ENCODE measurements at places on chromosomes 7 and 10.
A peak's percentile ranks its signal among the peaks of the same experiment; 100 is the strongest.

- no peaks in the 10 kb centered on the region for H3K36me3 ChIP-seq
- H3K4me3 ChIP-seq: peak overlapping the region; percentile 11
- peak; percentile 68 for DNase-seq
- H3K27me3 ChIP-seq: no peaks in the 10 kb centered on the region
- H3K4me1 ChIP-seq: peaks cover 100% of the 10 kb centered on the region
These were observed 11.1 kb downstream of the FAM53B start for GRCh38 chr10:124732931-124733570.

DNA sequence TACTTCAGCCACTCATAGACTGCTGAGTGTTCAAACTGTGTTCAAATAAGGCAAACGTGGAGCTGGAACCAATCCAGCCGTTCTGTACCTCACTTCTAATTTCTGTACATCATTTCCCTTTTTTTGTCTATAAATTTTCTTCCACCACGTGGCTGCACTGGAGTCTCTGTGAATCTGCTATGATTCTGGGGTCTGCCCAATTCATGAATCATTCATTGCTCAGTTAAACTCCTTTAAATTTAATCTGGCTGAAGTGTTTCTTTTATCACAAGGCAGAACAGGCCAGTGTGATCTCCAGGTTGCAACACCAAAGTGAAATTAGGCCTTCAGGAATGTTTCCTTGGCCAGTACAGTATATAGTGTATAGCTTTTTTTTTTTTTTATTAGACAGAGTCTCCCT is 53.5 kb downstream of the DNAJC12 start:
- no peaks in the 10 kb centered on the region for H3K27me3 ChIP-seq
- H3K27ac ChIP-seq: no peak overlapping the region
- H3K4me3 ChIP-seq: no peak overlapping the region
- H3K36me3 ChIP-seq: no peaks in the 10 kb centered on the region
- no peak for DNase-seq
- peaks cover 4% of the 10 kb centered on the region for H3K4me1 ChIP-seq

DNA sequence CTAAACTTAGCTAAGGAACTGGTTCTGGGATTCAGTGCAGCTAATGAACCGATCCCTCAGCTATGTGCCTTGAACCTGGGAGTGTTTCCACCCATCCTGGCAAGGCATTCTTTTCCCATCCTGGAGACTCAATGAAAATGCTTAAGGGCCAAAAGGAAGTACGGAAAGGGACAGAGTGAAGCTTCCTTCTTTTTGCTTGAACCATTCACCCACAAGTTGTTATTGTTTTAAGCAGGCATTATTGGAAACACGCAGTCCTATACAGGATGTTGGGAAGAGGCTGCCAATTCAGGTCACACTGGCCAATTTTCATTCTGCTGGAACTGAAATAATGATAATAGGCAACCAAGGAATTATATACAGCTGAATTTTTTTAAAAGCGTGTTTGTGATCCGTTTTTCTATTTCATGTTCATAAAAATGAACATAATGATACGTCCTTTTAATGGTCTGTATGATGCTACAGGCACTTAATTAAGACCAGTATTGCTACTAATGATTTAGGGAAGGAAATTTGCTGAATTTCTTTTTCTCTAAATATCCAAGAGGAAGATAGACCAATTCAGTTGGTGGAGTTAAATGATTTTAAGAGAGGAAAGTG is 57.8 kb upstream of the FZD1 start:
- no peak overlapping the region for H3K27ac ChIP-seq
- no peak for DNase-seq
- no peaks in the 10 kb centered on the region for H3K27me3 ChIP-seq
- H3K4me3 ChIP-seq: no peak overlapping the region

DNA sequence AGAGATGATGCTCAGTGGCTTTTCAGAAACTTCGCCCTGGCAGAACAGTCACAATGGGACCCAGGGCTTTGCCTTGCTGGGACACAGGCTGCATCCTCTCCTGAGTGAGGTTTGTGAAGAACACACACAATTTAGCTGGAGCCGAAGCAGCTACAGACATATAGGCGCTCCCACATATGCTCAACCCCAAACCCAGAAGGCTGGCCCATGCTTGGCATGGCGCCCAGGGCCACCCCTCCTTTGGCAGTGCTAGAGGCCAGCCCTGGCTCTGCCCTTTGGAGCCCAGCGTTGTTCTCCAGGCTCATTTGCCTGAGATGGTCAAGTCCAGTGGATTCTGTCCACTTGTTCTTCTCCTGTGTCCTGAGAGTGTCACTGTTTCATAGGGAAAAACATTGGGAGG is 94.4 kb downstream of the WDFY4 start:
- H3K4me3 ChIP-seq: no peak overlapping the region
- DNase-seq: no peak
- H3K27ac ChIP-seq: no peak overlapping the region
- H3K27me3 ChIP-seq: no peaks in the 10 kb centered on the region
- no peaks in the 10 kb centered on the region for H3K36me3 ChIP-seq
